ENCODE measurements at places on chromosomes 2 and 18.

- DNase-seq, result no peak
Observed at GRCh38 chr2:161039071-161039470, 121.2 kb upstream of the TANK start.

DNA sequence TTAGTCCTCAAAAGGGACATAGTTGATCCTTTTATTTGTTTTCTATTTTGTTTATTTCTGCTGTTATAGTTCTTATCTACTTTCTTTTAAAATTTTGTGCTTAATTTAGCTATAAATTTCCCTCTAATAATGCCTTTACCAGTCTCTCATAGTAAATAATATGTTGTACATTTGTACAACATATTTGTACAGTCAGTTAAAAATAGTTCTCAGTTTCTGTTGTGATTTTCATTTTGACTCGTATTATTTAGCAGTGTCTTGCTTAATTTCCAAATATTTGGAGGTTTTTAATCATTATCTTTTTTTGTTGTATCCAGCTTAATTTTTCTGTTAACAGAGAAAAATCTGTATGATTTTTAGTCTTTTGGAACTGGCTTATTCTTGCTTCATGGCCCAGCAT lies 443.6 kb upstream of the TRIB2 start:
- no peak for DNase-seq

GRCh38 chr2:210387074-210387473 lies 72.1 kb upstream of the MYL1 start:
- no peak for DNase-seq

DNA sequence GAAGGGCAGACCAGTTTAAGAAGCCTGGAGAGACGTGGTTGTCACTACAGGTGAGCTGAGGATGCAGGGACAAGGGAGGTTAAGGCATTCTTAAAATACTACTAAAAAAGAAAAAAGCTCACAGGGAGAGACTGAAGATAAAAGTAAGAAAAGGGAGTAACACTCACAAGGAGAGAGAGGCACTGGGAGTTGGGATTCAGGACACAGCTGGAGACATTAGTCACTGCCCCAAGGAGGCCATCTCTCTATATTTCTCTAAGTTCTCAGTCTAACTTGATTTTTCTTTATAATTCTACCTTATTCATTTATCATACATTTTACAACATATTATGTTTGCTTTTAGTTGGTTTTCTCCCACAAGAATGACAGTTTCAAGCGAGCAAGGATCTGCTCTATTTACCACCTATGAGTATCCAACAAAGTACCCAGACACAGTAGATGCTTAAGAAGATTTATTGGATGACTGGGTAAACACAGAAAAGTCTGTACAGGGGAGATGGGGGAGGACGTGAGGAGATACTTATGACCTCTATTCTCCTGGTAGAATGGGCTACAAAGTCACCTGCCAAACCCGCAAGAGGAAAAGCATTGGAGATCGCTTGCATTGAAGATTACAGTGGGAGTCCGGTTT lies 2.2 kb downstream of the SERPINE2 start:
- no peak for DNase-seq

- DNase-seq, result no peak
Observed at GRCh38 chr2:62194558-62195420, 1.1 kb upstream of the B3GNT2 start.

- DNase-seq, result no peak
Observed at GRCh38 chr2:75102011-75102410, 97.3 kb downstream of the TACR1 start.
